ENCODE measurements at places on chromosomes 4 and X. TPM values are rescaled to one million over a fixed set of nuclear protein-coding genes. Genes with fewer than 3 reads are reported as not detected.

GRCh38 chr4:125833-126232, 1.5 kb downstream of the ZNF718 start:
- H3K27ac ChIP-seq = peak overlapping the region; percentile 100
- H3K36me3 ChIP-seq = peaks cover 7% of the 10 kb centered on the region
- peak overlapping the region; percentile 100 for H3K4me3 ChIP-seq
- no peak for DNase-seq
- peaks cover 11% of the 10 kb centered on the region for H3K4me1 ChIP-seq
- no peaks in the 10 kb centered on the region for H3K27me3 ChIP-seq

- no peak overlapping the region for H3K27ac ChIP-seq
- no peak overlapping the region for H3K4me3 ChIP-seq
- no peak for DNase-seq
- H3K4me1 ChIP-seq = no peaks in the 10 kb centered on the region
Measured at GRCh38 chr4:40170588-40170987, 26.2 kb upstream of the RHOH start.

DNA sequence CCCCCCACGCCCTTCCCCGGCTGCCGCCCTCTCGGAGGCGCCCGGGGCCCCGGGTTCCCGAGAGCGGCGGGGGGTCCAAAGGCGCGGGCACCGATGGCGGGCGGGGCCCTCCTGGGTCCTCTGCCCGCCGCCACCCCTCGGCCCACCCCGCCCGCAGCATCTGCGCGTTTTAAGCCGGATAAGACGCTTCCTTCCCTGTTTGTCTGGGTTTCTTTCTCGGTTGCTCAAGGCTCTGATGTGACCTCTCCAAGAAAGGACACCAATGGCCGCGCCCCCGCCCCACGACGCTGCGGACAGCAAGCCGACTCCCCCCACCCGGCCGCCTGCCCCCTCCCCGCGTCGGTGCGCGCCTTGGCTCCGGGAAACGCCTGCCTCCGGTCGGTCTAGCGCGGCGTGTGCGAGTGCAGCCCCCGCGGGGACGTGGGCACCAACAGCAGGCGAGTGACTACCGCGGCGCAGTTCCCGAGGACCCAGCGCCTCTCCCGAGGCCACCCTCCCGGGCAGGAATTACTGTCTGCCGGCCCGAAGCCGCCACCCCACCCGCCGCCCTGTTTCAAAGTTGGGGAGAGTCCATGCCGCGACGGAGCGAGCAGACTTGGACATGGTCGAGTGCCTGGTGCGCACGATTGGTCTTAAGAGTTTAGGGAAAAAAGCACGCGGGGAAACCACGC, 21.1 kb upstream of the HMX1 start:
- H3K4me1 ChIP-seq = peaks cover 5% of the 10 kb centered on the region
- H3K36me3 ChIP-seq = no peaks in the 10 kb centered on the region
- H3K27me3 ChIP-seq = peaks cover 98% of the 10 kb centered on the region
- H3K27ac ChIP-seq = no peak overlapping the region

- no peak overlapping the region for H3K4me3 ChIP-seq
- no peaks in the 10 kb centered on the region for H3K4me1 ChIP-seq
- H3K27me3 ChIP-seq = no peaks in the 10 kb centered on the region
- H3K36me3 ChIP-seq = no peaks in the 10 kb centered on the region
- DNase-seq = no peak
Measured at GRCh38 chrX:68588602-68589371, 58.7 kb upstream of the STARD8 start.

- no peak overlapping the region for H3K27ac ChIP-seq
- no peak for DNase-seq
- H3K4me1 ChIP-seq = no peaks in the 10 kb centered on the region
- no peaks in the 10 kb centered on the region for H3K27me3 ChIP-seq
- no peaks in the 10 kb centered on the region for H3K36me3 ChIP-seq
- H3K4me3 ChIP-seq = no peak overlapping the region
Measured at GRCh38 chr4:102311912-102312311, 33.4 kb downstream of the SLC39A8 start.

DNA sequence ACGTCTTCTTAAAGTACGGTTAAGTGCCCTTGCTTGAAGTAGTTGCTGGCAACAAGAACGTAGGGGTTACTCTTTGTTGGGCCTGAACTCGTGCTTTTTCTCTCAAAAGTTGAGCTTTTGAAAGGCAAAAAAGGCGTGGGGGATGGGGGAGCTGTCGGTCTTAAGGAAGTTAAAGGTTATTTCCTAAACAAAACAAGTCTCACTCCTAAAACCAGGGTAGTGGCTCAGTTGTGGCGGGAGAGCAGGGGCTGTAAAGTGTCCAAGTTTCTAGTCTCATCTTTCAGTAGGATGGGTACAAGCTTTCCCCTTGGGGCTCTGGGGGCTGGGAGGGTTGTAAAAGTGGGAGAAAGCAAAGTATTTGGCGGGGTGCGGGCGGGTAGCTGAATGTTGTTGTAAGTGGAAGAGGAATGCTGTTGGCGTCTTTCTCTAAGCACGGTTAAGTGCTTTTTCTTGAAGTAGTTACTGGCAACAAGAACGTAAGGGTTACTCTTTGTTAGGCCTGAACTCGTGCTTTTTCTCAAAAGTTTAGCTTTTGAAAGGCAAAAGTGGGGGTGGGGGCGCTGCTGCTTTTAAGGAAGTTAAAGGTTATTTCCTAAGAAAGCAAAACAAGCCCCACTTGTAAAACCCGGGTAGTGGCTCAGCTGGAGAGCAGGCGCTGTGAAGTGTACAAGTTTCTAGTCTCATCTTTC, 904 bp upstream of the WDR1 start:
- H3K27me3 ChIP-seq = no peaks in the 10 kb centered on the region
- peaks cover 45% of the 10 kb centered on the region for H3K4me1 ChIP-seq
- H3K4me3 ChIP-seq = peak overlapping the region; percentile 82

DNA sequence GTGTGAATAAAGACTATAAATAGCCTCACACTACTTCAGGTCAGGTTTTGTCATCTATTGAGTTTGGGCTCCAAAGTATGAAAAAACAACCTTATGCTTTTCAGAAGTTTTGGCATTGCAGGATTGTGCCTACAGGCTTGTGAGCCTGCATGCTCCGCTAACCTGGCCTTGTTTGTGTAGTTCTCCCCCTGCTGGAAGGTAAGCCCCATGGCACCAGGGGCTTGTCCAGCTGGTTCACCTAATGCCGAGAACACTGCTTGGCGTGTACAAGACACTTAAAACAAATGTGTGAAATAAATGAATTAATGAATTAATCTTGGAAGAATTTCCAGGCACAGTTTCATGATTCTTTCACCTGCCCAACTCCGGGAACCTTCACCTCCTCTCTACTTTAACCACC, 1.8 kb upstream of the HSD17B10 start:
- no peak overlapping the region for H3K4me3 ChIP-seq
- H3K4me1 ChIP-seq = peaks cover 13% of the 10 kb centered on the region
- H3K27me3 ChIP-seq = peaks cover 10% of the 10 kb centered on the region
- no peak overlapping the region for H3K27ac ChIP-seq
- H3K36me3 ChIP-seq = peaks cover 4% of the 10 kb centered on the region

Gene SPIN2A
- 5.3 TPM for total RNA-seq

- H3K4me1 ChIP-seq = no peaks in the 10 kb centered on the region
- H3K4me3 ChIP-seq = no peak overlapping the region
- no peak for DNase-seq
- H3K27ac ChIP-seq = no peak overlapping the region
Measured at GRCh38 chr4:170979736-170980135, 833.5 kb upstream of the GALNTL6 start.

- H3K4me3 ChIP-seq = no peak overlapping the region
- no peaks in the 10 kb centered on the region for H3K4me1 ChIP-seq
- H3K36me3 ChIP-seq = peaks cover 5% of the 10 kb centered on the region
- DNase-seq = no peak
- H3K27me3 ChIP-seq = no peaks in the 10 kb centered on the region
Measured at GRCh38 chr4:172202480-172203076, 389.4 kb downstream of the GALNTL6 start.

DNA sequence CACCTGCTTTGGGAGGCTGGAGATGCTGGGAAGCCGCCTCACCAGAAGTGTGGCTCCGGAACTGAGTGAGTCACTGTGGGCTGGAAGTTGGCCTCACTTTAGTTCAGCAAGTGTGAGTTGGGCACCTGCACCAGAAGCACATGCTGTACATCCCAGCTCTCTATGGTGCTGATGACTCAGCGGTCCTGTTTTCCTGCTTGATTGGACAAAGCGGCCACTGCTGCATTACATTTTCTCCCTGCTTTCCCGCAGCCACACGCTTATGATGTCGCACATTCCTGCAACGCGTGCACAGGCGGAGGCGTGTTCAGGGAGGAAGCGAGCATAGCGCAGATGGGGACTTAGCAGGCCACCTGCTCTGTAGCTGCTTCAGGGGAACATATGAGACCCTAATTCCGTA, 26.7 kb upstream of the CLDN34 start:
- peaks cover 16% of the 10 kb centered on the region for H3K36me3 ChIP-seq
- H3K27ac ChIP-seq = no peak overlapping the region
- no peaks in the 10 kb centered on the region for H3K27me3 ChIP-seq
- no peak overlapping the region for H3K4me3 ChIP-seq
- H3K4me1 ChIP-seq = no peaks in the 10 kb centered on the region
- DNase-seq = no peak

Gene S100P
- 1.1 TPM for total RNA-seq

DNA sequence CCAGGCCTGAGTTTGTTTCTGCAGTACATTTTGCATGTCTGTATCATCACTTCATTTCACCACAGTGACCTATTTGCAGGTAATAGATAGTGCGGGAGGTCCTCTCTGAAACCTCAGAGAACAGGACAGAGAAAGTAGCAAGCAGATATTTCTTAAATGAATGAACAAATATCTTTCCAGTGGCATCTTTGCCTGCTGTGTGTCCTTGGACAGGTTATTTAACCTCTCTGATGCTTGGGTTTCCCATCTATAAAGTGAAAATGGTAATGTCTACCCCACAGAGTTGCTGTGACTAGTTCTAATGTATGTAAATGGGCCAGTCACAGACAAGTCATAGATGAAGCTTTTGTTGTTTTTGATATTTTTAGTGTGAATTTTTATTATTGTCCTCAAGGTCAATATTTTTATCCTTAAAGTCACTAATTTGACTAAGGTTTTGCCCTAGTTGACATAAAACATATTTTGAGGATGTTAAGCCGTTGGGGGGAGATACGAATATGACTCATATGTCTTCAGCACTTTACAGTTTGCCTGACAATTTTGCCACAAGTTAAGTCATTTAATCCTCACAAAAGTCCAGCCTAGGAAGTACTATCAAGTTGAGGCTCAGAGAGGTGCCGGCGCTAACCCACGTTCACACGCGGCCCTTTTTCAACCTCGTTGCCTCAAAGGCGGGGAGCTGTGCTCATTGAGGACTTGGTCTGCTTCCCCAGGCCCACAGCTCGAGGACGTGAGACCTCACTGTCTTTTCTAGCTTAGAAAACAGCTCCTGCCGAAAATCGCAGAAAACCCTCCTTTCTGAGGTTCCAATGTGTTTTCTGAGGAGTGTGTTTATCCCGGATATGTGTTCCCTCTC, 126.7 kb upstream of the STX18 start:
- no peak for DNase-seq
- peak overlapping the region; percentile 86 for H3K27ac ChIP-seq
- H3K4me3 ChIP-seq = no peak overlapping the region

DNA sequence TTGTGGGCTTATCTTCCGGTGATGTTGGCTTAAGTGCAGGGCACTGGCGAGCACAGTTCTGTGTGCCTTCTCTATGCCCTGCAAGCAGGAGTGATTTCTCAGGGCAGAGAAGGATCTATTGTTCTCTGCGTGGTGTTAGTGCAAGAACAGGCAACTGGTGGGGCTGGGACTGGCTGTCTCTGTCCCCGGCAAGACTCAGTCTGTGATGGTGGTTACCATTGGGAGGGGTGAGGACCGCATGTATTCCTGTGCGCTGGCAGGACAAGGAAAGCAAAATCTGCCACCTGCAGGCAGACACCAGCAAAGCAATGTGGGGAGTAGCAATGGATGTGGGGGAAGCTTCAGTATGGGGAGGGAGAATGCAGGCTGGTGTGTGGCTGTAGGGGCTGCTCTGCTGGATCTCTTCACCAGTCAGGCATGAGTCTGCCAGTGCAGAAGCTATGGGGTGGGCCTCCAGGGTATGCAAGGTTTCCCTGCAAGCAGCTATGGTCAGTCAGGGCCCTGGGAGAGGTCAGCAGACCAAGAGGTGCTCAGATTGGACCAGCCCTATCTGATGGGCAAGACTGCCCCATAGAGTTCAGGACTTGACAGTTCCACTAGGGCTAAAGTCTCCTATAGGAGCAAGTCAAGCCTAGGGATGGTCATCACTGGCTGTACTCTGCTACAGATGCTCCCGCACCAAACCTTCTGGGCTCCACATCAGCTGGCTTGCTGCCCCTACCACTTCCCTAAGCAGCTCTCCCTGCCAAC, 16.8 kb downstream of the PF4 start:
- H3K36me3 ChIP-seq = no peaks in the 10 kb centered on the region
- H3K27ac ChIP-seq = no peak overlapping the region
- no peaks in the 10 kb centered on the region for H3K4me1 ChIP-seq
- H3K27me3 ChIP-seq = peaks cover 7% of the 10 kb centered on the region

Gene ARHGAP36
- not detected for total RNA-seq

Gene QRFPR
- not detected for total RNA-seq

- DNase-seq = no peak
- H3K4me3 ChIP-seq = no peak overlapping the region
- peaks cover 20% of the 10 kb centered on the region for H3K4me1 ChIP-seq
- peaks cover 12% of the 10 kb centered on the region for H3K27me3 ChIP-seq
- H3K36me3 ChIP-seq = no peaks in the 10 kb centered on the region
Measured at GRCh38 chr4:7334521-7335275, 100.0 kb downstream of the PSAPL1 start.

DNA sequence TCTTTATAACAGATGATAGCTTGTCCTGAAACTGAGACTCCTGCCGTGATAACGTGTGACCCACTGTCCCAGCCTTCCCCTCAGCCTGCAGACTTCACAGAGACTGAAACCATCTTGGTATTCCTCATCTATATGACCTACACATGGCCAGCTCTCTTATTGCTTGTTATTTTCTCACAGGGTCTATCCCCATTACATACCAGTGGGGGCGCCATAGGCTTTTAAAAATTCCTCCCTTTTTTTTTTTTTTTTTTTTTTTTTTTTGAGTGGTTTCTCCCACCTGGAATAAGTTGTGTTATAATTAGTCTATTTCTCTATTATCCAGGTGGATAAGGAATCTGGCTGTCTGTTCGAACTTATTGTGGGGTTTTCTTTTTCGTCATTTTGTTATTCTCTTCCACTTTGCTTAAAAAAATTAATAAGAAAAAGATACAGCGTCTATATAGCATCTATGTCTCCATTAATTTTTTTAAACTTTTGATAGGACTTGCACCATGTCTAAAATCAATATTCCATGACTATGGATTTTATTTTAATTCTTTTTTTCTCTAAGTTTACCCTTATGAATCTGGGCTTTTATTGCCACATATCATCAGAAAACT, 47.2 kb downstream of the GYG2 start:
- H3K36me3 ChIP-seq = peaks cover 68% of the 10 kb centered on the region
- no peak overlapping the region for H3K27ac ChIP-seq
- no peaks in the 10 kb centered on the region for H3K27me3 ChIP-seq
- no peak overlapping the region for H3K4me3 ChIP-seq

Gene DAPP1
- total RNA-seq = 2.9 TPM

Gene KDR
- total RNA-seq = 44.1 TPM

GRCh38 chrX:155070975-155071693, at the start of the genes BRCC3, CMC4 and MTCP1:
BRCC3 (plus strand) TSS chrX:155071508; CDS start chrX:155071528, 20 bp downstream.
CMC4 (minus strand) TSS chrX:155071136; CDS start chrX:155064023, 7,113 bp downstream.
MTCP1 (minus strand) TSS chrX:155071136; CDS start chrX:155066010, 5,126 bp downstream.
- H3K36me3 ChIP-seq = peaks cover 11% of the 10 kb centered on the region
- peak within 1 kb of the TSS; percentile 86 for H3K4me3 ChIP-seq
- peak within 1 kb of the TSS; percentile 90 for H3K27ac ChIP-seq
- peak; percentile 70 for DNase-seq
- no peaks in the 10 kb centered on the region for H3K27me3 ChIP-seq
